Activated T-helper 1 cell treated with Interleukin-2 at 50 U/mL for 16 hours (primary cell): ENCODE measurements at places on chromosomes 12 and 14.

DNA sequence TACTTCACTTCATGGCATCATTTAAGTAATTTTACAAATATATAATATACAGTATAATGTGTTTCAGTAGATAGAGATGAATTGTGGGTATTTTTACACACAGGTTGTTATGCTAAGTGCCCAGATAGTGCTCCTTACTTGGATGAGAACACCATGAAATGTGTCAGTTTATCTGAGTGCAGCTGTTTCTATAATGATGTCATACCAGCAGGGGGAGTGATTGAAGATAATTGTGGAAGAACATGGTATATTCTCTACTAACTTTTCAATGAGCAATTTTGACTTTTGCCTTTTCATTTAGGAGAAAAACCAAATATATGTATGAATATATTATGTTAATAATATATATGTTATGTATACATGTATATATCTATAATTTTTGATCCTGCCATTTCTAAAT lies 221.6 kb downstream of the LRRK2 start:
- no peak for DNase-seq

- DNase-seq: no peak
Observed at GRCh38 chr14:76090616-76091391, 60.9 kb upstream of the GPATCH2L start.

DNA sequence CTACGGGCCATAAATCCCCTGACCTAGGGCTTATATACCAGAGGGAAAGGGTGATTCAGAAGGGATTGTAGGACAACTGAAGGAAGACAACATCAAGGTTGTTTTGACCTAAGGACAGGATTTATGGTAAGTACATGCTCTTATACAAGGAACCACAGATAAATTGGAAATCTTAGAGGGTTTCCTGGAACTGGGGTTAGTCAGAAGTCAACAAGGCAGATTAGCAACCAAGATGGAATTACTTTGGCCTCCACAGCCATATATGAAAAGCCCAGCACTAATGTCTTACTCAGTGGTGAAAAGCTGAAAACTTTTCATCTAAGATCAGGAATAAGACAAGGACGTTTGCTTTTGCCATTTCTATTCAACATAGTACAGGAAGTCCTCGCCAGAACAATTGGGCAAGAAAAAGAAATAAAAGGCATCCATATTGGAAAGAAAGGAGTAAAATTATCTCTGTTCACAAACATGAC lies 5.4 kb downstream of the TMBIM4 start:
- no peak for DNase-seq

GRCh38 chr14:80364274-80364673 lies 153.0 kb upstream of the DIO2 start:
- DNase-seq: no peak

DNA sequence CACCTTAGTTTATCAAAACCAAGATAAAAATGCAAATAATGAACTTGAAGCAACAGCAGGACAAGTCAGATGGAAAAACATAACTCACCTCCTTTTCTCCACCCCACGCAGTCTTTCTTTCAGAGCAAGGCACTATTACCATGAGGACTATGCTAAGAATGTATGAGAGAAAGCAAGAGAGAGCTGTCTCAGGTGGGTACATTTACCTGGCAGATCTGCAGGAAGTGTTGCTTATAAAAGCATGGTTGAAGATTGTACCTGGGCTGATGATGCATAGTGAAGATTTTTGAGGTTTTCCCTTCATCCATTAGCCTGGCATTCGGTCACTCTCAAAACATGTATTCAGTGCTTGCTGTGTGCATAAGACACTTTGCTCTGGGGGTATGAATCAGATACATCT lies 68.8 kb upstream of the IFNG-AS1 start:
- no peak for DNase-seq
